ENCODE measurements at places on chromosomes 12 and 14.
A peak's percentile ranks its signal among the peaks of the same experiment; 100 is the strongest.

- no peak for DNase-seq
These were observed 65.2 kb downstream of the WIF1 start for GRCh38 chr12:65055859-65056258.

GRCh38 chr12:25767606-25768005 lies 190.9 kb upstream of the RASSF8 start:
- DNase-seq: no peak

- DNase-seq: no peak
These were observed 49.4 kb downstream of the SLC8A3 start for GRCh38 chr14:70139384-70139783.

- DNase-seq: no peak
These were observed 85.6 kb downstream of the NAV3 start for GRCh38 chr12:77916276-77916675.

GRCh38 chr12:109847142-109847735 lies 14.0 kb upstream of the TRPV4 start:
- no peak for DNase-seq

GRCh38 chr12:62113366-62114011 lies 146.7 kb upstream of the USP15 start:
- DNase-seq: peak; percentile 64

Data from endodermal cell (in vitro differentiated cells).